ENCODE measurements at places on chromosomes 3 and 15.

GRCh38 chr15:79132361-79132760, 41.8 kb upstream of the RASGRF1 start:
- DNase-seq: no peak

DNA sequence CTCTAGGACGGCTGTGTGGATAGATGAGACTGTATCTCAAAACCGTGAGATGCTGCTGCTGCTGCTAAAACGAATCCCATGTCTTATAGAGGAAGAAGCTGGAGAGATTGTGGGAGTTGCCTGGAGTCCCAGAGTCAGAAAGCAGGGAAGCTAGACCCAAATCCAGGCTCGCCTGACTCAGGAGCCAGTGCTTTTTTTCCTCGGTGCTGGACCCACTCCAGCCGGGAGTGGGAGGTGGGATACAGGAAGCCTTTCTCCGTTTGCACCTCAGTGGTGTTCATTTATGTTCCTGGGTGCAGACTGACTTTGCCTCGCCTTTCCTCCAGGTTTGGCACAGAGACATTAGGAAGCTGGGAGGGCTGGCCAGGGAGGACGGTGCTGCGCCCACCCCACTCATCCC, 150.9 kb upstream of the LINGO1 start:
- no peak for DNase-seq

GRCh38 chr3:52892625-52893311, 4.6 kb downstream of the STIMATE start:
- DNase-seq: peak; percentile 21

- no peak for DNase-seq
These were observed 478.5 kb downstream of the NAALADL2 start for GRCh38 chr3:175337631-175338030.

DNA sequence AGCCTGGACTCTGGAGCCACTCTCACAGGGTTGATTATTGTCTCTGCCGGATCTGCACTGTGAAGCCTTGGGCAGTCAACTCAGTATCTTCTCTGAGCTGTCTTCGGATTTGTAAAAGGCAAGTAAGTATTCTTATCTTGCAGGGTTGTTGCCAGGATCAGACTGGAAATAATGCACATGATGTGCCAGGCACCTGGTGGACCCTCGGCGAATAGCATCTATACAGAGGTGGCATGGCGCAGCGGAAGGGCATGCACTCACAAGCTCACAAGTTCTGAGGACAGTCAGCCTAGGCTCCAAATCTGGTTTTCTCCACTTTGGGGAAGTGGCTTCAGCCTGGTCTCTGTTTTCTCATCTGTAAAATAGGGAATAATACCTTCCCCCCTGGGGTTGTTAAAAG, 113.9 kb downstream of the SRGAP3 start:
- no peak for DNase-seq

DNA sequence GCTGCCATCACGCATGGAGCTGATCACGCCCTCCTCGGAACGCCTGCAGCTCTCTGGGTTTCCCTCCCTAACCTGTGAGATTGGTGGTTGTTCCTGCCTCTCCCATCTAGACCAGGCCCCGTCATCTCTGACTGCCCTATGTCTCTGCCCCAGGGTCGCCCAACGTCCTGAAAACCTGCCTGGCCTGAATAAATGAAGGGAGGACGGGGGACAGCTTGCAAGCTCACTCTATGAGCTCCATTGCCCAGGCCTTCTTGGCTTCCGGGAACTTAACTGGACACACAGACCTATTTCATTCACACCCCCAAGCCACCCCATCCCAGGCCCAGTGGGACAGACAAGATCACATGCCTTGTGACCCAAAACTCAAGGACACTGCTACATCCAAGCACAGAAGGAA, 274.2 kb downstream of the XXYLT1 start:
- DNase-seq: no peak

GRCh38 chr3:98525494-98525893, 2.8 kb upstream of the CLDND1 start:
- DNase-seq: no peak

- no peak for DNase-seq
These were observed 30.5 kb upstream of the GOLGA8B start for GRCh38 chr15:34613997-34614396.

GRCh38 chr3:41118461-41119390, 80.6 kb upstream of the CTNNB1 start:
- no peak for DNase-seq

DNA sequence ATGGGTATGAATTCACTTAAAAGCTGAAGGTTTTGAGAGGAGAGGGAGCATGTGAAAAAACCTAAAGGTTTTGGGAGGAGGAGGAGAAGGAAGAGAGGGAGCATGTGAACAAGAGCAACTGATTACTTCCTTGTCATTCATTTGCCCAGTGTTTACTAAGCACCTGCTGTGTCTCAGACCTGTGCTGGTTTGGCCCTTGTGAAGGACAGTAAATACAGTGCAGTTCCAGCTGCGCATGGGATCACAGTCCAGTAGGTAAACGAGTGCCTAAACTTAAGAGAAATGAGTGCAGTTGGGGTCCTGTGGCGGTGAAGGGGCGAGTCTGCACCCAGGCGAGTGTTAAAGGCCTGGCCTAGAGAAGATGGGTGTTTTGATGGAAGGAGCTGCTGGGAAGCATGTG, 38.6 kb downstream of the IGF1R start:
- DNase-seq: no peak

DNA sequence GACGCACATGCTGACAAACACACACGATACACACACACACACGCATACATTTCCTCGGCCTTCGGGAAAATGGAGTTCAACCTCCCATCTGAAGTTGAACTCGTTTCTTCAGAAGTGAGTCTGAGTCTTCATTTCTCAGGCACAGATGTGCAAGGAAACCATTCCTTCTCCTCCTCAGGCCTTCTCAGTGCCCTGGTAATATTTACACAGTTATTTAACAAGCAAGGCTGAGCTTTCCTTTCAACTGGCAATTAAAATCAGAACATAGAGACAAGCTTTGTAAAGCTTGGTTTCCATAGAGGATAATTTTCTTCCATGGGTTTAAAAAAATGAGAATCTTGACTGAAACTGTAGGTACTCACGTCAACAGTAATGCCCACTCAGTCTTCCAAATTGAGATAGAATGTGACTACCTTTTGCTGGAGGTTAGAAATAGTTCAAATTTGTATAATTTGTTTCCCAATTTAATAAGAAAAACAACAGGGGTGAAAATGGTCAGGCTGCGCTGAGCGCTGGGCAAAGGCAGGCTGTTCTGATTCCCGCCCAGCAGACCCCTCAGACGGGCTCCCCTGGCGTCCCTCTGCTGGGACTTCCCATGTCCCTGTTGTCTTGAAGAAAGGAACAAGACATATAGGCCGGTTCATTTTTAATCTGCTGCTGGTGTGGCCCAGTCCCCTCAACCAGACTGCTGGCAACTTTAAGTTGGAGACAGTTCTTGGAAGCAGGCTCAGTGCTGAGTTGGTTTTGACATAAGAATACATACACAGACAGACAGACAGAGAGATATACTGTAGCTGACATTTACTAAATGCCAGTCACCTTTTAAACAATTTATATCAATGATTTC, 174.3 kb downstream of the XXYLT1 start:
- DNase-seq: no peak

- peak; percentile 23 for DNase-seq
These were observed 1.7 kb downstream of the RAB11A start for GRCh38 chr15:65870889-65871533.

- no peak for DNase-seq
These were observed 12.1 kb downstream of the EPHB1 start for GRCh38 chr3:134807189-134807588.

DNA sequence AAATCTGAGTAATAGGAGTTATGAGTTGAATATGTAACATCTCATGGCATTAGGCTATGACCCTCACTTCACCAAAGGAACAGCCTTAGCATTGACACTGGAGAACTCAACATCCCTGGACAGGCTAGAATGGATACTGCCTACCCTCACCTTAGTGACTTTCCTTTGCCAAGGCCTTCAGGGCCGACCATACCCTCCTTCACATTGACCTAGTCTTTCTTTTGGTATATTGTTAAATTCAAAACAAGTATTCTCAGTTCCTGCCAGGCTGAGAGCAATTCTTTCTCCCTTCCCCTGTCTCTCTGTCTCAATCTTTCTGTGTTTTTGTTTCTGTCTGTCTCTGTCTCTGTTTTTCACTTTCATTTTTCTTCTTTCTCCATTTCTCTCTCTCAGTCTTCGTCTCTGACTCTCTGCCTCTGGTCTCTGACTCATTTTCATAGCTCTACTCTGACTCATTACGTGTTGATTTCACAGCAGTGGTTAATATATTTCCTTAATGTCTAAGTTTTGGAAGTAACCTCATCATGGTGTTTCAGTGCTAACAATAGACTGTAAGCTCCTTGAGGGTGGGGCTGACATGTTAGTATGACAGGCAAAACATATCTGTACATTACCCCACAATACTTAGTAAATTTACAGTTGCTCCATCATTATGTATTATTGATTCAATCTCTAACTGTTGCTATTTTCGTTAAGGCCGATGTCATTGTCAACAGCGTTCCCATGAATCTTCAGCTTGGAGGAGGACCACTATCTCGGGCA, 32.5 kb downstream of the PARP15 start:
- DNase-seq: peak; percentile 63

DNA sequence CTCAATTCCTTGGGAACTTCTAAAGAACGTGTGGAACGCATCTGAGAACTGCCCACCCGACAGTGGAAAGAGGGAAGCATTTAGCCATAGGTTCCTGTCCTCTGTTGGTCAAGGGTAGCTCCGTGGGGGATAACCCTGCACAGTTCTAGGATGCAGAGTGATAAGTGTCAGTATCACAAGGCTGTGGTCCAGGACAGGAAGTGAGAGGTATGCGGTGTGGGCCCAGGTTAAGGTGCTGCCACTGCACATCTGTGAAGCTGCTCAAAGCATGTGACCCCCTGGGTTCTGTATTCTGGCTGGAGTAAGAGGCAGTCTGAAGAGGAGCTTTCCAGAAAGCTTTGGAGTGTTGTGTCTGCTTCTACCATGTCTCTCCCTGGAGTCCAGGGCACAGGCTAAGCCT, 51.7 kb upstream of the HES1 start:
- no peak for DNase-seq

- no peak for DNase-seq
These were observed 22.6 kb upstream of the MTMR10 start for GRCh38 chr15:31013863-31014607.

- peak; percentile 76 for DNase-seq
These were observed 71.8 kb upstream of the NDUFB4 start for GRCh38 chr3:120524171-120524923.

GRCh38 chr3:43608751-43609150, 13.1 kb downstream of the ANO10 start:
- no peak for DNase-seq

DNA sequence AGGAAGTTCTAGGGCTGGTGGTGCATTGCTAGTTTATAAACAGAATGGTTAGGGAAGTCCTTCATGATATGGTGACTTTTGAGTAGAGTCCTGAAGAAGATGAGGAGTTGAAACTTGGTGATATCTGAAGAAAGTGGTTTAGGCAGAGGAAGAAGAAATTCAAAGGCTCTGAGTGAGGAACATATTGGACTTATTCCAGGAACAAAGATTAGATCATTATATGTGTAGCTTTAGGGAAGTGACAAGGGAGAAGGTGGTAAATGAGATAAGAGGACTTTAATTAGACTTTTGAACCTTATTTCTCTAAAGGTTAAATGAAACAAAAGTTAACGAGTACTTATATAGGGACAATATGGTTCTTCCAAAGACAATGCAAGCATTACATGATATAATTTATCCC, 286.7 kb downstream of the DOCK3 start:
- no peak for DNase-seq

DNA sequence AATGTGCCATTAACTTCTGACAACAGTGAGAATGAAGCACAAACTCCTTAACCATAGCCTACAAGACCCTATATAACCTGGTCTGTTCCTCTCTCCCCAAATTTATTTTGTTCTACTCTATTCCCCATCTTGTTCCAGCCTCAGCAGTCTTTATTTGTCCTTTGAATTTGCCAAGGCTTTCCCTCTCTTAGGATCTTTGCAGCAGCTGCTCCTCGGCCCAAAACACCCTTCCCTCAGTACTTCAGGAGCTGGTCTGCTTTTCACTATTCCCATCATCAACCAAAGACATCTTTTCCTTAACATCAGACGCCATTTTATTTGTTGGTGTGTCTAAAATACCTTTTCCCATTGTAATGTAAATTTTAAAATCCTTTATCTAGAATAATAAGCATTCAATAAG, 10.2 kb downstream of the PRICKLE2 start:
- no peak for DNase-seq

DNA sequence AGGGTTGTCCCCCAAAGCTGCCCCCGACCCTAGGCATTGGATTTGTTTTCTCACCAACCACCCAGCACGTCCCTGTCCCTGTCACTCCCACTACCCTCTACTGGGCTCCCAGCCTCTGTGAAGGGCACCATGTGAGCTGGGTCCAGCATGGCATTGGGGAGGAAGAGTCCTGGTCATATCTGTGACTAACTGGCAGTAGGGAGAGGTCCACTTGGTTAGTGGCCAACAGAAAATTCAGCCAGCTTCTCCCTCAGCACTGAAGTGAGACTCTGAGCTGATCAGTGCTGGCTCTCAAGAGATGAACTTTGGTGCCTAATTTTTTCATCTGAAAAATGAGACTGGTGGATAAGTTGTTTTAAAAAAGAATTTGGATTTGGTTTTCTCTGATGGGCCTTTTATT, 11.3 kb upstream of the KIF23 start:
- DNase-seq: no peak

- no peak for DNase-seq
These were observed 1488.1 kb downstream of the OTOL1 start for GRCh38 chr3:162984746-162985145.

GRCh38 chr3:166455744-166456143, 618.5 kb upstream of the BCHE start:
- no peak for DNase-seq

DNA sequence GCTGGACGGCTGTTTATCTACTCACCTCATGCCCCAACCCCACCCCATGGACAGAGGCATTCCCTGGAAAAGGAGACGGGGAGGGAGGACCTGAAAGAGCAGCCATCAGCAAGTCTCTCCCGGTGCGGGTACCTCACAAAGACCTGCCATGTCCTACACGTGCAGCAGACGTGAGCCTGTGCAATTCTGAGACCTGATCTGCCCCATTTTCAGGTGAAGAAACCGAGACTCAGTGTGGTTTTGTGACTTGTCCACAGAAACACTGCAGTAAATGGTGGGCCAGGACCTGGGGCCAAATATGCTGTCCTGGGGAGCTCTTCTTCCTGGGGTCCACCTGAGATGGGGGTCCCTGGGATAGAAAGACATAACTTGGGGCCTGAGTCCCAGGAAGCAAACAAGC, 137.0 kb upstream of the LINGO1 start:
- DNase-seq: no peak

- no peak for DNase-seq
These were observed 184.3 kb downstream of the UBE2E2 start for GRCh38 chr3:23387286-23387918.

DNA sequence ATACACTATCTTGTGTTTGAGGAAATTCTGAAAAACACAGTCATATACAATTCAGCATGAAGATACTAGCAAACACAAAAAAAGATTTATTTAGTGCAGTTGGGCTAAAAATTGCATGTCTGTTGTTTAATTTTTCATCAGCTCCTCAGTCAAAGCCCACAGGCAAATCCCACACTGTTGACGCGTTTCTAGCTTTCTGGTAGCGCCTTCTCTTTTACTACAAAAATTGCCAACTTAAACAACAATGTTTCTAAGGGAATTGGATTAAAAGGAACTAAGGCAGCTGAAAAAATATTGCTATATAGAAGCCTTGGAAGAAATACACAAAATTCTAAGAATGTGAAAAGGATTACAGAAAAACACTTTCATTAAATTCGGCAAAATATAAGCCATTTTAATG, 196.7 kb upstream of the P2RY1 start:
- no peak for DNase-seq

GRCh38 chr3:129608087-129608935, 1.8 kb upstream of the PLXND1 start:
- peak; percentile 77 for DNase-seq

Measured in foreskin fibroblast (primary cell).